Inflammatory macrophage (primary cell): ENCODE measurements at places on chromosomes 3 and 15.

DNA sequence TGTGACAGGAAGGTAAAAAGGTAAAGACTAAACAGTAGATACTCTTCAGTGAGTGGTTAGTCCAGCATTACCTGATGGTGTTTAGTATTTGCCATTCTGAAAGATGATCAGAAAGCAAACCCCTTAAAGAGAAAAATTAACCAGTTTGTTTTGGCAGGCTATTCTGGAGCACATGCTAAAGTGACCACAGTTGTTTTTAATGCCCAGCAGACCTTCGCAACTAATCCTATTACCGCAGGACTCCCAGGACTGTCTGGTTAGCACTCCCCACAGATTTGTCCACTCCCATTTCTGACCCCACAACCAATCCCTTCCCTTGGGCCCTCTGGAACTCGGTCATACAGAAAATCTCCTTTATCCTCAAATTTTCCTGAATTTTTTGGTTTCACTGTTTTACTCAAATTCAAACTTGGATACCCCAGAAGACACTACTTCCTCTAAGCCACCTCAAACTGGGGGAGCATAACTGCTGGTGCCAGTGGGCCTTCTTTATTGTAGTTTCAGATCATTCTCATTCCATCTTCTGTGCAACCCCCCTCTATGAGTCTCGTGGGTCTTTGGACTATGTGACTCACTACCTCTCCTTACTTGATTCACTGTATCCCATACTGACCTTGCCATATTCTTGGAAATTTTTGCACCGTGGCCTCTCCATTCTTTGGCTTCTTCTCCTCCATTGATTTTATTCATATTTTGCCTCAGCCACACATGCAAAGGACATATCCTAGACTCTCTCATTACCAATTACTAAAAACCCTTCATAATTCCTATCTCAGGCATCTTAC is 104.4 kb downstream of the RBMS3 start:
- no peak for DNase-seq

DNA sequence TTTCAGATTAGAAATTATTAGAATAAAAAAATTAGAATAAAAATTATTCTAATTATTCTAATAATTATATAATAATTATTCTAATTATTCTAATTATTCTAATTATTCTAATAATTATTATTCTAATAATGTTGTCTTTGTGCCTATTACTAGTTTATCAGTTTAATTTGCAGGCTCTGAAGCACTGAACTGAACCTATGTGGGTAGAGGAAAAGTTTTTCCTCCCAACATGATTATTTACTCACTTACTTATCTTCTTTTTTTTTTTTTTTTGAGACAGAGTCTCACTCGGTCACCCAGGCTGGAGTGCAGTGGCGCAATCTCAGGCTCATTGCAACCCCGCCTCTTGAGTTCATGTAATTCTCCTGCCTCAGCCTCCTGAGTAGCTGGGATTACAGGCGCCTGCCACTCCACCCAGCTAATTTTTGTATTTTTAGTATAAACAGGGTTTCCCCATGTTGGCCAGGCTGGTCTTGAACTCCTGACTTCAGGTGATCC is 39.7 kb upstream of the C15orf39 start:
- DNase-seq: peak; percentile 82

- peak; percentile 65 for DNase-seq
These were observed 20.3 kb upstream of the CSPG4 start for GRCh38 chr15:75732809-75733451.

- DNase-seq: peak; percentile 85
These were observed 35.5 kb upstream of the PLCL2 start for GRCh38 chr3:16849229-16849628.

DNA sequence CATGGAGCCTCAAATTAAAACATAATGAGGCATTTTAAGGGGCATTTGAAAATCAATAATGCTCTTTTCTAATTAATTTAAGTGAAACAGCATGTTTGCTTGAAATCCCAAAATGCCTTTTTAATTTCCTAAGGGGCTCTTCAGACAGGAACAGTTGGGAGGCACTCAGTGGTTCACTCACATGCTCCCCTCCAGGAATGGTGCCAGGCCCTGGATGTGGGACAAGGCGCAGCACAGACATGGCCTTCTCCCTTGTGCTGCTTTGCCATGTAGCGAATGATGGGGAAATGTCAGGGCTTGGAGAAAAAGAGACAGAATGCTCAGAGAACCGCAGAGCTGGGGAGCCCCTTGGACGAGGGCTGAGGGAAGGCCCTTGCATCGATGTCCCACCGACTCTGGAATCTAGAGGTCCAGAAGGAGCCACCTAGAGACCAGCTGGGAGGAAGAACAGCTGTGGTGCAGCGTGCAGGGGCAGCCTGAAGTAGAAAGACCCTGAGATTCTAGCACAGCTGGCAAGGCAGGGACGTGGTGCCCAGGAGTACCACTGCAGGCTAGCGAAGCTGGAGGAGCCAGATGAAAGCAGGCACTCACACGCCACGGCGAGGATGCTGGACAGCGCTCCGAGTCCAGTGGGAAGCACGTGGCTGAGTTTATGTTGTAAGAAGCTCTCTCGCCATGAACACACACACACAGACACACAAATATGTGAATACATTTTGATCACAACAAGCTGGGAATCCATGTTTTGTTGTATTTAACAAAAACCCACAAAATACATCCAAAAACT is 27.0 kb downstream of the NSMCE3 start:
- no peak for DNase-seq

- DNase-seq: no peak
These were observed 131.8 kb downstream of the CCNL1 start for GRCh38 chr3:157027861-157028745.

DNA sequence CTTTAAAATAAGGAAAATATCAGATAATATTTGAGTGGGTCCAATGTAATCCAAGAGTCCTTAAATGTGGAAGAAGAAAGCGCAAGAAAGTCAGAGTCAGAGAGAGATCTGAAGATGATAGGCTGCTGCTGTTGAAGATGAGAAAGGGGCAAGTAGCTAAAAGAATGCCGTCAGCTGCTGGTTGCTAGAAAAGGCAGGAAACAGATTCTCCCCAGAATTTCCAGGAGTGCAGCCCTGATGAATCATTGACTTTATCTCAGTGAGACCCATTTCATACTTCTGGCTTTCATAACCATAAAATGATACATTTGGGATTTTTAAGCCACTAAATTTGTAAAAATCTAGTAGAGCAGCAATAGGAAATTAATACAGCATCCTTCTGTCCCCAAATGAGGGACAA is 7.5 kb upstream of the CHMP2B start:
- DNase-seq: no peak

- no peak for DNase-seq
These were observed 12.3 kb downstream of the ANPEP start for GRCh38 chr15:89802231-89802928.

GRCh38 chr3:131549340-131549739 is 46.6 kb upstream of the MRPL3 start:
- DNase-seq: no peak

DNA sequence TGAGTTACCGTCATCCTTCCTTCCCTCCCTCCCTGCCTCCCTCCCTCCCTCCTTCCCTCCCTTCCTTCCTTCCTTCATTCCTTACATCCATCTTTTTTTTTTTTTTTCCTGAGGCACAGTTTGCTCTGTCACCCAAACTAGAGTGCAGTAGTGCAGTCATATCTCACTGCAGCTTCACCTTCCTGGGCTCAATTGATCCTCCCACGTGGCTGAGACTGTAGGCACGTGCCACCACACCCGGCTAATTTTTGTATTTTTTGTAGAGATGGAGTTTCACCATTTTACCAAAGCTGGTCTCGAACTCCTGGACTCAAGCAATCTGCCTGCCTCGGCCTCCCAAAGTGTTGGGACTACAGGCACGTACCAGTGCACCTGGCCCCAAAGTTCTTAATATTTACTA is 25.8 kb downstream of the USP3 start:
- no peak for DNase-seq
